NCI-H1417 (cell line): ENCODE measurements at places on chromosomes 1 and 21.

DNA sequence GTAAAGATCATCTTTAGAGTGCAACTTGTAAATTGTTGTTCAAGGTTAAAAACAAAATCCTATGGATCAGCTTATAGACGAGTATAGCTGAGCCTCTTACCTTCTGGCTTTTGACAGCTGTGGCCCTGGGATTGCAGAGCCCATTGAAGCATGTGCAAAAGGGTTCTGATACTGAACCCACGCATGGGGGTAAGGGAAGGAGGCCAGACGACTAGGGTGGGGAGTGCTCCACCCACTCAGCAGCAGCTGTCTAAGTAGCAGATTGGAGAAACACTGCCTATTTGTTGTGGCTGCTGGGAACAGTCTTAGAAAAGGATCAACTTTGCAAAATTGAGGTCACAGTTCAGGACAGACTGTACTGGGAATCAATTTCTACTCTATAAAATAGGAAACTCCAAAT lies 16.1 kb downstream of the CD101 start:
- DNase-seq = no peak

DNA sequence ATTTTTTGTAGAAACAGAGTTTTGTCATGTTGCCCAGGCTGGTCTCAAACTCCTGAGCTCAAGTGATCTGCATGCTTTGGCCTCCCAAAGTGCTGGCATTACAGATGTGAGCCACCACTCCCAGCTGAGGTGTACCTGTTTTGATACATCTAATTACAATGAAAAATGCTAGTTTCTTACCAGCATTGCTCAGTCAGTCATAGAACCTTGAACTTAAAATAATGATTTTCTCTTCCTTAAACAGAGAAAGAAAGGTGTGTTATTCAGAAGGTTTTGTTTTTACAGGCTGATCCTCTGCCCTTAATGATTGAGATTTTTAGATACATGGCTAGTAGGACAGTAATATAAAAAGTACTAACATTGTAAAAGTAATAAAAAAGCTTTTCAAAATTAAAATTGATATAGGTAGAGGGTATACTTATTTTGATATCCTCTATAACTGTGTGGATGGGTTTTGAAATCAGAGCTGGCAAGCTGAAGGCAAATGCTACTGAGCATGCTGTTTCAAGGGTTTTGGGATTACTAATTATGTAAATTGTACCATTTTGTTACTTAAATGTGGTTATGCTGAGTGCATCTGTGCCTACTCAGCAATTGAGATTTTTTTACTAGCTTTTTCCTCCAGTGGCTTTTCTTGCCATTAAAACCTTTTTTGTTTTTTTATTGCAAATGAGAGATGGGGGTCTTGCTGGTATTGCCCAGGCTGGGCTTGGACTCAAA lies 16.1 kb downstream of the PRRC2C start:
- no peak for DNase-seq

DNA sequence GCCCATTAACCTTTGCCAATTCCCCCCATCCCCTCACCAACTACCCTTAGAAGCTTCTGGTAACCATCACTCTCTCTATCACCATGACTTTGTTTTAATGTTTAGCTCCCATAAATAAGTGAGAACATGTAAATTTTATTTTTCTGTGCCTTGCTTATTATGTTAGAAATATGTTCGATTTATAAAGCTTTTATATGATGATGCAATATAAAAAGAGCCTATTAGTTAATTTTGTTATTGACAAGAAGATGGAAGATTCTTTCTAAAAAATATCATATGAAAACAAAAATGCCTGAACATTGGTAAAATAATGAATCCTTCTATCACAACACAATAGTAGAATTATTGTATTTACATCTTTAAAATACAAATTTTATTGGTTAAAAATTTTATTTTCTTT lies 836.1 kb upstream of the TMPRSS15 start:
- DNase-seq = no peak

DNA sequence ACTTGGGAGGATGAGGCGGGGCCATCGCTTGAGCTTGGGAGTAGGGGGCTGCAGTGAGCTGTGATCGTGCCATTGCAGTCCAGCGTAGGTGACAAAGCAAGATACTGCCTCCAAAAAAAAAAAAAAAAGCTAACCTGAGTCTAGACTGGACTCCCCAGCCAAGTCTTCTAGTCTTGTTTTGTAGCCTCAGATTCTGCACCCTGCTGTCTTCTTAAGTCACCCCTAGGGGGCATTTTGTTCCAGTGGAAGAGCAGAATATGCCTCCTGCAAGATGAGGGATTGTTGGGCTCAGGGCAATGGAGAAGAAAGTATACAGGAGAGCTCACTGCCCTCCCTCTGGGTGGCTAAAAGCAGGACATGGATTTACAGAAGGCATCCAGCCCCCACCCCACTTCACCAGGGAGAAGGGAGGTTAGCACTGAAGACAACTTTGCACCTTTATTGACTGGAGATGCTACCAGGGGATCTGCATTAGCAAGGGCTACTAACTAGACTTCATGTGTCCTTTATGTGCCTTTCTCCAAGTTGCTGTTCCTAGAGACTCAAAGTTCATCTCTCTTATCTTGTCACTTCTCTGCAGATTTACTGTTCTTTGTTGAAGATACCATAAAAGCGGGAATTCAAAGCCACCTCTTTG lies 15.3 kb upstream of the RNF187 start:
- no peak for DNase-seq

- no peak for DNase-seq
Observed at GRCh38 chr1:53376041-53376461, 48.2 kb upstream of the LRP8 start.

DNA sequence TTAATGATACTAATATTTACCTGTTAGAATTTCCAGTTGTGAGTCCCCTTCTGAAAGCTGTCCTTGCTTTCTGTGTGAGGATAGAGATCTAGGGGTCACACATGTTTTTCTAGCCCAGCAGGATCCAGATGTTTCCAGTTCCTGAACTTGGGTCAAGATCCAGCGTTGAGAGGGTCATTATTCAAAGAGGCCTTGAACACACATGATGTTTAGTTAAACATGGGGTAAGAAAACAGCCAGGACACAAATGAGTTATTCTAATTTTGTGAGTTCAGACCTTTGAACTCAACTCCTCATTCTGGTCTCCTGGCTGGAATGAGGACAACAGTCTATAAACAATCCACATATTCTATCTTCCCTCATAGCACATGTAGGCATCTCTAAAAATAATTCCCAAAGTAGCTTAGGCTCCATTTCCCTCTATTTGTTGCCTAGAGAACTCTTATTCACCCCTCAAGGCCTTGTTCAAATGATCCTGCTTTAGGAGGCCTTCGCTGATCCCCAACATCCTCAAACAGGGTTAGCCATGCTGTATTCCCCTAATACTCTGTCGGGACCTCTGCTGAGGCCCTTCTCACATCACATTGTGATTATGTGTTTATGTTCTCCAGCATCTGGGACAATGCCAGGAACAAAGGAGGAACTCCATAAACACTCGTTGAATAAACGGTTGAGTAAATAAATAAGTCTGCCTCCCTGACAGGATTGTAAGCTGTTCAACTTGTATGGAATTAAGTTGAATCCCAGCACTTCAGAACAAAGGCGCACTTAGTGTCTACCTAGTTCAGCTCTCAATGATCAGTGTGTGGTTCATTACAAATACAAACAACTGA lies 15.0 kb upstream of the KCNN3 start:
- DNase-seq = peak; percentile 44

DNA sequence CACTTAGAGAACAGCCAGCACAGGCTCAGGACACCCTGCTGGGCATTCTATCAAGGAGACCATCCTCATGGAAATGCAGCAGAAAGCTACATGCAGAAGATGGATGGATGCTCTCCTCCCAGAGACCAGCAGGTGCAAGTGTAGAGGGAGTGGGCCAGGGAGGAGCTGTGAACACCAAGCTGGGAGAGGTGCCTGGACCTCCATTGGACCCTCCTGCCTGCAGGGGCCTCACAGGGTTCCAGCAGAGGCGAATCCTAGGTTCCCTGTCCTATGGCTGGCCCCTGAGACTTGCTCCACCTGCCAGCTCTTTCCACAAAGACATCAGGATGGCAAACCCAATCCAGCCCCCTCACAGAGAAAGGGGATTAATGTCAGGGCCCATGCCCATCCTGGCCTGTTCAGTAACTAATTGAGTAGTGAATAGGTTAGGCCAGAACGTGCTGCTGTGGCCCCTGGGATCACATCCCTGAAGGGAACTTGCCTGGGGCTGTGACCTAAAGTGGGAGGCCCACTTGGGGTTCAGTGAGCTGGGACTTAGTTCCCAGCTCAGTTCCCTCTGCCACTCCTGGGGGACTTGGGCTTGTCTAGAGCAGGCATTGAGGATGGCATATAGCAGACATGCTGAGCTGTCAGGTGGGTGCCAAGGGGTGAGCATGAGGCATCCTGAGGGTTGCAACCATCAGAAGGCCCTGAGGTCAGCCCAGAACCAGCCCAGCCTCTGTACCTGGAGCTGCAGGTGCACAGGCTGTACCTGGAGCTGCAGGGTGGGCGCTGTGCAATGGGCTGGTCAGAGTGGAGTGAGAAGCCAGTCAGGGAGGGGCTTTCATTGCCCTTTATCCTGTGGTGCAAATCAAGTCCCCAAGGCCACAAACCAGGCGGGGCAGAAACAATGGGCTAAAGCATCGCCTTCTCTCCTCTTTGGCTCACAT lies 22.9 kb upstream of the ZNF678 start:
- no peak for DNase-seq

DNA sequence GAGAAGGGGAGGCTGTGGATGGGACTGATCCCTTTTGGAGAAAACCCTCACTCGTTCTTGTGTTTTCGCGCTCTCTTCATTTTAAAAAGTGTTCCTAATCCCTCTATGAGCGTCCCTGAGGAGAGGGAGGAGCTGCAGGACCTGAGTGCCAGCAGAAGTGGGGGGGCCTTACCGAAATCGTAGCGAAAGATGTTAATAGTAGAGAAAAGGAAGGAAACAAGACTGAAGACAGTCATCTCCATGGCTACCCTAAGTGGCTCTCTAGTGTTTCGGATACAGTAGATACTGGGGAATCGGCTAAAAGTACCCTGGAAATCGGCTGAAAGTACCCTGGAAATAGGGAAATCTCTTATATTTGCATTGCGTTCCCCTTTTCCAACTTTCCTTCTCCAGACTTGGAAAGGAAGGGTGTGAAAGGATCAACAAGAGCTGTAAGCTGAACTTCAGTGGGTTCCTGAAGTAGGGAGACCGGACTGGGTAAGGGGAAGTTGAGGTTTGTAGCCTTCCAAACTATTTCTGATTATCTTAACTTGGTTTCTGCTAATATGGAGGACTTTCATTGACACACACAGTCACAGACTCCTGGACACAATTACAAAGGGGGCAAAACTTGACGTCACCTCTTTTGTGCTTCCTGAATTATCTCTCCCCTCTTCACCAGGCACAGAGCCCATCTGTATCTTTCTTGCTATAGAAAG lies 486 bp upstream of the DSTYK start:
- DNase-seq = no peak

- DNase-seq = no peak
Observed at GRCh38 chr1:57820356-57821095, 396.7 kb upstream of the DAB1 start.

- no peak for DNase-seq
Observed at GRCh38 chr1:88980870-88981269, 11.6 kb downstream of the KYAT3 start.

DNA sequence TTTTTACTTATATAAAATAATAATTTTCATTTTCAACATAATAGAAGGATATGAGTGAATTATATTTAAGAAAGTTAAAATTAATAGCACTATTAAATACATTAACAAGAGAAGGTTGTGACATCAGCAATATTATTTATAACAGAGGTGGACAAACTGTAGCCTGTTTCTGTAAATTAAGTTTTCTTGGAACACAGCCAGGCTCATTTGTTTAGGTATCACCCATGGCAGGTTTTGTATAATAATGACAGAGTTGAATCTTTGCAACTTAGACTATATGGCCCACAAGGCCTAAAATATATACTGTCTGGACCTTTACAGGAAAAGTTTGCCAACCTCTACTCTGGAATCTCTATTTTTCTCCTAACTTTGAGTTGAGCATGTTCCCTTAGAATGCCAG lies 42.8 kb upstream of the CACYBP start:
- DNase-seq = no peak

DNA sequence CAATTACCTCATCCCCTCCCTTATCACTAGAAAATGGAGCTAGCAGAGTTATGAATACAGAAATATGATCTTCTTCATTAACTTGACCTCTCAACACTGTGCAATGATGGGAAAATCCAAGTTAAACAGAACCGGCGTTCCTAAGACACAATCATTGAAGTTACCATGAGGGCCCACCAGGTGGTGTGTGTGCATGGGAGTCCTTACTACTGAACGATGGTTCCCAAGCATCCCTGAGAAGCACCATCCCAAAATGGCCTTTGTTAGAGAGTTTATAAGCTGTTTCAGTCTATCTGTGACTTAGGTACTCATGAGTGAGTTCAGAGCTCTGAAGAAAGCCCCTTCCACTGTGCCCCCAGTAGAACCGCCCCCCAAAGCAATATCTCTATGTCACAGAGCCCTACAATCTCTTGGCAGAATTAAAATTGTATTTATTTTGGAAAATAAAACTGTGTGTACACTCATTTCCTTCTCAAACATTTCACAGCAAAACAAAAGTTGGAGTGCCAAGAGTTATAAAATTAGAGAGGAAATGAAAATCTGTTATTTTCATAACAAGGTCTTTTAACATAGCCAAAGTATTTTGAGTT lies 56.8 kb downstream of the PLD5 start:
- DNase-seq = peak; percentile 64

- peak; percentile 72 for DNase-seq
Observed at GRCh38 chr1:30111431-30111830, 612.0 kb downstream of the MATN1 start.

DNA sequence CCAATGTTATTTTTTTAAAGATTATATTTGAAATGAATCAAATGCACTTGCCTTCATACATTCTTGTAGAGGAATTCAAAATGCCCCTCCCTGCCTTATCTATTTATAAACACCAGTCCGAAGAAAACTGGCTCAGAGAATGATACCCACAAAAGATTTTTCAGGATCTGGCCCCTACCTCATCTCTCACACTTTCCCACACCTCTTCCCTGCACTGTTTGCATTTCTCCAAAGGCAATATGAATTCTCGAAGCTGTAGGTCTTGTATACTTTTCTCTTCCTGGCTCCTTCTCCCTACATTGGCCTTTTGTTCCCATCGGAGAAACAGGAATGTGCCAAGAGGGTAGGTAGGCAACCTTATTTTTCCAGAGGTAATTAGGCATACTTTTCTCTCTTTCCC lies 12.0 kb upstream of the CCDC190 start:
- no peak for DNase-seq

DNA sequence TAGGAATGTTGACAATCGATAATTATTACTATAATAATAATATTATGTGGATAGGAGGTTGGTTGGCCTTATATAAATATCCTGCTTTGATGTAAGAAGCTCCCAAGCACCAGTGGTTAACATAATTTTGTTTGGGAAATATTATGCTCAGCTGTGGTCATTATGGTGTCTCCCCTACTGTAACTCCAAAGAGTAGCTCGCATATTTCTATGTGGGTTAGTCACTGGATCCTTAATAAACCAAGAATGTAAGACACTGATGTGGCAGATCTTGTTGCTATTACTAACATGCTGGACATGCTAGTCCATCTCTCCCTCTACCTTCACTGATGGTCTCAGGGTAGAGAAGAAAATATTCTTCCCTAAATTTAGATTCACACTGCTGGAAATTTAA lies 79.2 kb upstream of the RALGPS2 start:
- no peak for DNase-seq

- DNase-seq = no peak
Observed at GRCh38 chr1:154445040-154445472, 39.9 kb downstream of the IL6R start.

- DNase-seq = no peak
Observed at GRCh38 chr1:94022471-94023189, 98.3 kb downstream of the ABCA4 start.
